Smooth muscle cell of the brain vasculature (primary cell): ENCODE measurements at places on chromosomes 13 and 19.
A peak's percentile ranks its signal among the peaks of the same experiment; 100 is the strongest.

DNA sequence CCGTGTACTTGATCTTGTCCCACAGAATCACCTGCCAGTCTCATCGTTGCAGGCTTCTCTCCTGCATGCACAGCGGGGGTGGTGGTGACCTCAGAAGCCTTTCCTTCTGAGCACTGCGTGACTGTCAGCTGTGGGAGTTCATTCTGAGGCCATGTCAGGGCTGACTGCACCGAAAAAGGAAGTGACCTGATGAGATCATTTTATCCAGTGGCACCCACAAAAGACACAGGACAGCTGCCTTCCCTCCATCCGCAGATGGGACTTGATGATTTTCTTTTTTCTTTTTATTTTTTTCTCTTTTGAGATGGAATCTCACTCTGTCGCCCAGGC is 89.7 kb downstream of the RAB20 start:
- DNase-seq = peak; percentile 35

GRCh38 chr13:48476215-48476614 is 56.7 kb downstream of the RCBTB2 start:
- no peak for DNase-seq

GRCh38 chr13:69921156-69921555 is 186.5 kb upstream of the ATXN8OS start:
- DNase-seq = no peak

GRCh38 chr13:28394422-28394821 is 100.5 kb downstream of the FLT1 start:
- DNase-seq = no peak

DNA sequence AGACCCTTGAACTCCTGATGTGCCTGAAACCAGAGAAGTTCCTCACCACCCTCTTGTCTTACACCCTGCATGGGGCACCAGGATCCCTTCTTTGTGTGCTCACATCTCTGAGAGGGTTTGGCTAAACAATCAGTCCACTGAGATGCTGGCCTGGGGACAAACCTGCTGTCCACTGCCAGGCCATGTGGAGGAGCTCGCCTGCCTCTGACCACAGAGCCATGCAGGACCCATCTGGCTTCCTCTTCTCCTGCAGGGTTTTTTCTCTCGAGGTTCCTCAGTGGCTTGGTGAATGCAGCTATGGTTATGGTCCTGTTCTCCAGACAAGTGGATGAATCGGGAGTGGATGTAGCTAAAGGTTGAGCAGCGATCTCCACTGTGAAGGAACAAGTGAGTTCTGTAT is 49.1 kb upstream of the MEDAG start:
- no peak for DNase-seq

DNA sequence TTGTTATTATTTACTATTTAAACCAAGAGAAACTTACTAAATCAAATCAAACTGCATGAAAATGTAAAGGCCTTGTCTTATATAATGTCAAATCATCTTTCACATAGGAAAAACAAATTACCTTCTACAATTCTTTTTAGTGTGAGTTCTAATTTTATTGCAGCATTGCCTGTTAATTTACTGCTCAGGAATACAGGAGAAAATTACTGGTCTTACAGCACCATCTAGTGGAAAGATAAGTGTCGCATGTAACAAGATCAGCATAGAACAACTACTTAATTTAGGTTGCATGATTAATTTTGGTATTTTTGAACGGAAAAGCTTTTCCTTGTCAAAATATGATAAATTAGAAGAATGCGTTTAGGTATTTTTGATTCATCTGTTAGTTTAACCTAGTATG is 502.7 kb downstream of the UQCRFS1 start:
- peak; percentile 41 for DNase-seq

- no peak for DNase-seq
Measured at GRCh38 chr19:6864325-6864940, 22.9 kb upstream of the ADGRE1 start.

- DNase-seq = no peak
Measured at GRCh38 chr19:317710-318508, 26.7 kb downstream of the MIER2 start.

GRCh38 chr13:101982903-101983302 is 418.9 kb downstream of the FGF14 start:
- no peak for DNase-seq

GRCh38 chr13:83853771-83854170 is 28.5 kb downstream of the SLITRK1 start:
- no peak for DNase-seq

DNA sequence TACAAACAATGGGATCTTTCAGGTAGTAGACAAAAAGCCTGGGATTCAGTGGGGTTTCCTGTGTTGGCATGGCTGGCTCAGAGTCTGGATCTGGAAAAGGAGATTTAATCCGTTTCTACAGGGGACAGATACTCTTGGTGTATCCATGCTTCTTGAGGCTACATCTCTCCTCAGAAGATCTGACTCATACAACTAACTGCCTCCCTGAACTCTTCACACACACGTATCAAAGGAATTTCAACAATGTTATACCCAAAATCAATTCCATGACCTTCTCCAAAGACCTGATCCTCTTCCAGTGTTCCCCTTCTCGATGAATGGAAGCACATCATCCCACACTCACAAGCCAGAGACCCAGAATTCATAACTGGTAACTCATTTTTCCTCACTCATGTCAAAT is 435.3 kb upstream of the NBEA start:
- no peak for DNase-seq

DNA sequence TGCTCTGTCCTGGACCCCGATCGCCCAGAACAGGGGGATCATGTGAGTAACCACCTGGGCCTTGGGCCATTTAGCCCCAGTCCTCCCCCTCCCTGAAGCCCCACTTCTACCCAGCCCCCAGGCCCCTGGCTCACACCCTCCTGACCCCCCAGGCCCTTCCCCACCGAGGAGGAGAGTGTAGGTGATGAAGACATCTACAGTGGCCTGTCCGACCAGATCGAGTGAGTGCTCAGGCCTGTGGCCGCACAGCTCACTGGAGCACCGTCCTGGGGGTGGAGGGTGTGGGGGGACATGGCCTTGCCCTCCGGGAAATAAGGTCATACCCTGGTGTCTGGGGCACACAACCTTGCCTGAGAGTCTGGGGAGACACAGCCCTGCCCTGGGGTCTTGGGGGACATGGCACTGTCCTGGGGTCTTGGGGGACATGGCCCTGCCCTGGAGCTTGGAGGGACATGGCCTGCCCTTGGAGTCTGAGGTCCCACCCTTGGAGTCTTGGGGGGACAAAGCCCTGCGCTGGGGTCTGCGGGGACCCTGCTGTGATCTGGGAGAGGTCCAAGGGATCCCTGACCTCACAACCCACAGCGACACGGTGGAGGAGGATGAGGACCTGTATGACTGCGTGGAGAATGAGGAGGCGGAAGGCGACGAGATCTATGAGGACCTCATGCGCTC is 49.3 kb downstream of the VAV1 start:
- DNase-seq = no peak

- DNase-seq = peak; percentile 70
Measured at GRCh38 chr13:106599875-106600797, 32.2 kb upstream of the ARGLU1 start.

DNA sequence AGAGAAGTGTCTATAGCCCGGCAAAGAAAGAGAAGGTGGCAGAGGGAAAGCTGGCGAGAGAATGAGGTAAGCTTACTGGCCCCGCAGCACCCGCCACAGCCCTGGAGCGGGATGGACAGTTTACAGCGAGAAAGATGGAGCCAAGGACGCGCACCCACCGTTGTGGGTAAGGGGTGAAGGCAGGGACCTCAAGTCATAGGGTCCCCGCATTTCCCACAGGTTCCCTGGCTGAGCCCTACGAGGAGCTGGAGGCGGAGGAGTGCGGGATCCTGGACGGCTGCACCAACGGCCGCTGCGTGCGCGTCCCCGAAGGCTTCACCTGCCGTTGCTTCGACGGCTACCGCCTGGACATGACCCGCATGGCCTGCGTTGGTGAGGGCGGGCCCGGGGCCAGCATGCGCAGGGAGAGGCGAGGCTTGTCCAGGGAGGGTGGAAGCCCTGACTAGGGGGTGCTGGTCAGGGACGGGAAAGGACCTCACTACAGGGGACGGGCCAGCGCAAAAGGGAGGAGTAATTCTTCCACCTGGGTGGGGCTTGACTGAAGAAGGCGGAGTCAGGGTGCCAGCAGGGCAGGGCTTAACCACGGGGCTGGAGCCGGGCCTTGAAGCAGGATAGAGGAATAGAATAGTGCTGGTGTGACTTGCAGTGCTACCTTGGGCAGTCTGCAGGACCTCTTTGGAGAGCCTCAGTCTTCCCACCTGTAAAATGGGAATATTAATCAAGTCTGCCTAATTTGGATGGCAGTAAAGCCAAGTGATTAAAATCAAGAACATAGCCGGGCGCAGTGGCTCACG is 26.5 kb downstream of the LTBP4 start:
- no peak for DNase-seq

- DNase-seq = no peak
Measured at GRCh38 chr19:54451331-54451871, 2.4 kb downstream of the LENG8 start.

- DNase-seq = no peak
Measured at GRCh38 chr13:109214393-109214792, 572.0 kb downstream of the IRS2 start.

DNA sequence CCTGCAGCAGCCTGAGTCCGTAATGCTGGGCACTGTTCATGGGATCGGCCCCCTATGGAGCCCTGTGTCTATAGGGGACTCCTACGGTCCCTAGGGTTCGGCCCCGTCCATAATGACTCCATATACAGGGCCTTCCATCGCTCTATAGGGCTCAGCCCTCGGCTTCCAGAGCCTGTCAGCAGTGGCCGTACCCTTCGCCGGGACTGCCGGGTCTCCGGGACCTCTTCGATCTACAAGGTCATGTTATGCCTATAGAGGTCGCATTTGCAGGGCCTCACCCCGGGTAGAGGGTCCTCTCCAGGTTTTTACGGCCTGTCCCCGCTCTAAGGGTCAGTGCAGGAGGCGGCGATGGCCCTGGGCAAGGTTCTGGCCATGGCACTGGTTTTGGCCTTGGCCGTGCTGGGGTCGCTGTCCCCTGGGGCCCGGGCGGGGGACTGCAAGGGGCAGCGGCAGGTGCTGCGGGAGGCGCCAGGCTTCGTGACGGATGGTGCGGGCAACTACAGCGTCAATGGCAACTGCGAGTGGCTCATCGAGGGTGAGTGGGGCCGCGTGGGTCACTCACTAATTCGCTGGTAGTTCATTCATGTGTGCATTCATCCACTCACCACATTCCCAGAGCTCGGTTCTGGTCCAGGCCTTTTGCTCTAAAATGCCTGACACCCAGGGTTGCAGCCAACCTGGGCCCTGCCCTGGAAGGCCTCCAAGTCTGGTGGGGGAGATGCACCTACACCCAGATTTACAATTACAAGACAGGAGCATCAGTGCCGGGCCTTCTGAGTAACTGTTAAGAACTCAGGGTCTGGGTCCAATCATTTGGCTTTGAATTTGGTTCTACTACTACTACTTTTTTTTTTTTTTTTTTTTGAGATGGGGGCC is 699 bp downstream of the MEGF8 start:
- DNase-seq = no peak

DNA sequence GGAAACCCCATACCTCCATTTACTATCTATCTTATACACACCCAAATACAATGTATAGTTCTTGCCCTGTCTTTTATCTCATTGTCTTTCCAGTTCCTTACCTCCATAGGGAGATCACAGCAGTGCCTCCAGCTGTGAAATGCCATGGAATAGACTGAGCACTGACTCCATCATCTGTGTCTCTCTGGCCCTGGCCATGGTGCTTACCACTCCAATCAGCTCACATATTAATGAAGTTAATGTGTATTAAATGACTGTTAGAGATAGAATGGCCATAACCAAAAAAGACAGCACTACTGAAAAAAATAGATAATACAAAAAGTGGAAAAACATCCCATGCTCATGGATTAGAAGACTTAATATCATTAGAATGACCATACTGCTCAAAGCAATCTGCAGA is 240.4 kb upstream of the SOX21 start:
- no peak for DNase-seq

- no peak for DNase-seq
Measured at GRCh38 chr13:113926951-113927660, 46.8 kb downstream of the C13orf46 start.

DNA sequence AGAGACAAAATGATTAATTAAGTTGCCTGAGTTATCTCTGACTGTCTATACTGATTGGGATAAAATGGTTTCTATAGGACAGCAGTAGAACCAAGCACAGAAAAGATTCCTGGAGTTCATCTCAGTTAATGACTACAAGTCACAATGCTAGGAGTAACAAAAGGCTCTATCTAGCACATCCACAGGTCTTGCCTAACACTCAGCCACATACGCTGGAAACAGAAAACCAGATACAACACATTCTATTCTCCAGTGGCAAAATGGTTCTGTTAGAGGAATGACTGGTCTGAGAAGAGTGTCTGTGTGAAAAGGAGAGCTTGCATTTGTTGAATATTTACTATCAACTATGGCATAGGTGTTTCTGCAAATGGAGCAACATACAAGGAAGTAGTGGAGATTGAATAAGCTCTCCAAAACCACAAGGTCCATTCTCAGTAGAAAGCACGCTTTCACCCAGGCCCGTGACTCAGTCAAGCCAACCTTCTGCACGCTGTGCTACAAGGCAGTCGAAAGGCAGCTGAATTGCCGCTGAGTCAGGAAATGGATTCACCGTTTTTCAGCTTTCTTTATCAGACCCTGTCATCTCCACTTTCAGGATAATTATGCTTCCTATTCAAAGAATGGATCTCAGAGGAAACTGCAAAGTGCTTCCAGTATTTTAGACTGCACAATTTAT is 761.5 kb downstream of the EFNB2 start:
- DNase-seq = no peak

DNA sequence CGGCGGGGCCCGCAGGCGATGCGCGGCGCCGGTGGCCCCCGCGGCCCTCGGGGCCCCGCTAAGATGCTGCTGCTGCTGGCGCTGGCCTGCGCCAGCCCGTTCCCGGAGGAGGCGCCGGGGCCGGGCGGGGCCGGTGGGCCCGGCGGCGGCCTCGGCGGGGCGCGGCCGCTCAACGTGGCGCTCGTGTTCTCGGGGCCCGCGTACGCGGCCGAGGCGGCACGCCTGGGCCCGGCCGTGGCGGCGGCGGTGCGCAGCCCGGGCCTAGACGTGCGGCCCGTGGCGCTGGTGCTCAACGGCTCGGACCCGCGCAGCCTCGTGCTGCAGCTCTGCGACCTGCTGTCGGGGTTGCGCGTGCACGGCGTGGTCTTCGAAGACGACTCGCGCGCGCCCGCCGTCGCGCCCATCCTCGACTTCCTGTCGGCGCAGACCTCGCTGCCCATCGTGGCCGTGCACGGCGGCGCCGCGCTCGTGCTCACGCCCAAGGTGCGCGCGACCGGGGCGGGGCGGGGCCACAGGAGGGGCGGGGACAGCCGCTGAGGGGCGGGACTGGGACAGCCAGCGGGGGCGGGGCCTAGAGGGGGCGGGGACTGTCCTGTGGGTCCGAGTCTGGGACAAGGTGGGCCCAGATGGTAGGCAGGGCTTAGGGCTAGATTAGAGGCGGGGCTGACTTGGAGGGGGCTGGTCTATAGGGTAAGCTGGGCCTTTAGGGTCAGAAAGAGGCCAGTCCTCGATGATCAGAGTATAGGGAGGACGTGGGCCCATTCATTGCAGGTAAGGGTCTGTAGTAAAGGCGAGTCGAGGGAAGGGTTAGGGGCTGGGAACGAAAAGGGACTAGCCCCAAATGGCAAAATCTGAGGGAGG is 5.1 kb downstream of the GRIN2D start:
- peak; percentile 71 for DNase-seq

- no peak for DNase-seq
Measured at GRCh38 chr13:80469105-80469852, 128.4 kb upstream of the SPRY2 start.

GRCh38 chr13:44834404-44834803 is 154.9 kb downstream of the NUFIP1 start:
- no peak for DNase-seq

GRCh38 chr13:40563350-40564125 is 102.9 kb downstream of the FOXO1 start:
- DNase-seq = no peak

GRCh38 chr13:102847272-102848234 is 1.7 kb downstream of the ERCC5 start:
- no peak for DNase-seq

- no peak for DNase-seq
Measured at GRCh38 chr13:69947582-69947981, 160.0 kb upstream of the ATXN8OS start.
